Left colon (tissue), 2 donors: ENCODE measurements at places on chromosomes 11 and 22.

DNA sequence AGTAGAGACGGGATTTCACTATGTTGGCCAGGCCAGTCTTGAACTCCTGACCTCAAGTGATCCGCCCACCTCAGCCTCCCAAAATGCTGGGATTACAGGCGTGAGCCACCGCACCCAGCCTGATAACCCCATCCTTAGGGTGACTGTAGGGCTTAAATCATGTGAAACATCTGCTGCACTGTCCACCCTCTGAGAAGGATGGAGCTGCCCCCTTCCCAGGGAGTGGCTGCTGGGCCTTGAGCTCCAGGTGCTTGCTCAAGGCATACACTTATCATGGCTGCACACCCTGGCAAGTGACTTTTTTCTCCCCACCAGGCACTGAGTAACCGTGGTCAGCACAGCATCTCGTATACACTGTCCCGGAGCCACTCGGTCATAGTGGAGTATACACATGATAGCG, 5.3 kb downstream of the PELI3 start:
- no peak for DNase-seq

DNA sequence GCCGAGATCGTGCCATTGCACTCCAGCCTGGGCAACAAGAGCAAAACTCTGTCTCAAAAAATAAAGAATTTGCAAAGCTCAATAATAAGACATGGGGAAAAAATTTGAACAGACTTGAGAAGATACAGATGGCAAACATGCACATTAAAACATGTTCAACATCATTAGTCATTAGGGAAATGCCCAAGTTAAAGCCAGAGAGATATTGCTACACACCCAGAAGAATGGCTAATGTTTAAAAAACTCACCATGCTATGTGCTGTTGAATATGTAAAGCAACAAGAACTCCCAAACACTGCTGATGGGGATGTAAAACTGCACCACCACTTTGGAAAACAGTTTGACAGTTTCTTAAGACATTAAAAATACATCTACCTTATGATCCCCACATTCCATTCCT, 12.6 kb downstream of the LRRC75B start:
- no peak for DNase-seq

DNA sequence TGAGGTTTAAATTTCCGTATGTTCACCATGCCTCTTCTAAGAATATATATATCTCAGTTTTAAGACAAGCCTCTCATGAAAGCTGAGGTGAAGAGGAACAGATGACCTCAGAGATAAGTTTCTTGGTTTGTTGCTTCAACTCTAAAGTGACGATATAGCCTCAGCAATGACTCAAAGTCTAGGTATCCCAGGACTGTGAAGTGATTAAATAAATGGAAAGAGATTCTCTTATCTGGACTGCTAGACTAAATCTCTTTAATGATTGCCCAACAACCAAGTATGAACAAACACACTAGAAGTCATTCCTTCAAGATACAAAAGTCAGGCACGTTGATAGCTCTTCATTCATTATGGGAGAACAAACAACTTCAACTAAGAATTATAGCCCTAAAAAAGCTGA, 15.3 kb downstream of the CADM1 start:
- no peak for DNase-seq

DNA sequence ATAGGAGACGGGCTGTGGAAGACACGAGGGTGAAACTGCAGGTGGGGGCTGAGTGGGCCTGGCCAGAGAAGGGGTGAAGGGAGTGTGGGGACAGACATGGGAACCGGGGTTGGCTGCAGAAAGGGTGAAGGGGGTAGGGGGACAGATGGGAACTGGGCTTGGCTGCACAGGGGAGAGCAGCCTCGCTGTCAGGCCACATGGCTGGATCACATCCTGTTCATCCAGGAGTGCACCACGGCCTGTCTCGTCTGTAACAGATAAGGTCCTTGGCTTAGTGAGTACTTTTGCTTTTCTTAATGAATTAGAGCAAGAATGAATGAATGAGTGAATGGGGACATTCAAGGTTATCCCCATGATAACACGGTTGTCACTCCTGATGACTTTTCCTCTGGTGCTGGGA, 13.5 kb downstream of the FBLN1 start:
- DNase-seq, result no peak

- no peak for DNase-seq
These were observed 9.4 kb downstream of the DPP3 start for GRCh38 chr11:66489636-66490035.

DNA sequence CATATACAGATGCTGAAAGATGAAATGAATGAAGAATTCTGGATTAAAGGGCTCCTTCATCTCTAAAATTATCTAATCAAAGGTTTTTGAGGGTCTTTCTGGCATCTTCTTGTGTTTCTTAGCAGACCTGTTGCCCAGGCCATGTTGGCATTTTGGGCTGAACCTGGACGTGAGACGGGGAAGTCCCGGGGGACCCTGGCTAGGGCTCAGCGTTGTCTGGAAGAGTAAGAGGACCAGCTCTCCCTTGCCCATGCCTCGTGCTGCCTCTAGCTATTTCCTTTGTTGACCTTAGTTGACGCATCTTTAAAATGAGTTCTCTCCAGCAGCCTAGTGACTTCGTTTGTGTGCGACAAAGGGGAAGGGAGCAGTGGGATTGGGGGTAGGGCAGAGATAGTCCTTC, 152.2 kb downstream of the ST3GAL4 start:
- DNase-seq, result no peak

- no peak for DNase-seq
These were observed 61.0 kb downstream of the BMAL1 start for GRCh38 chr11:13338427-13339069.

GRCh38 chr11:132814410-132814809, 717.9 kb downstream of the OPCML start:
- no peak for DNase-seq

DNA sequence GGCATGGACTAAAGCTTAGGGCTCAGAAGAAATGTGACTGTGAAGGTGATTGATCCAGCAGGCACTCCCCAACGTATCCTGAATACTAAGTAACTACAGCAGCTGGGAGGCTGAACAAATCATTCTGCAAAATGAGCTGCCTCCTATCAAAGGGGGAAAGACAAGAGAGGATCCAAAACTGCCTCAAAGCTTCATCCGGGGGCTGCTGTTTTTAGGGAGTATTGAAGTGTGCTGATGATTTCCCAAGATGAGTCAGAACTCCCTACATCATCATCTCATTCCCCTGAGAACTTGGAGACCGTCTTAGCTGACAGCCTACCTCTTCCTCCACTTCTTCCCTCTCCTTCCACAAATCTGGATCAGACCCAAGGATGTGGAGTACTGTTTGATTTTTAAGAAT, 108.4 kb upstream of the GRAMD1B start:
- no peak for DNase-seq

- DNase-seq, result no peak
These were observed 626 bp downstream of the KRTAP5-7 start for GRCh38 chr11:71527576-71528210.

GRCh38 chr22:39084666-39085065, 7.6 kb downstream of the APOBEC3G start:
- DNase-seq, result no peak

DNA sequence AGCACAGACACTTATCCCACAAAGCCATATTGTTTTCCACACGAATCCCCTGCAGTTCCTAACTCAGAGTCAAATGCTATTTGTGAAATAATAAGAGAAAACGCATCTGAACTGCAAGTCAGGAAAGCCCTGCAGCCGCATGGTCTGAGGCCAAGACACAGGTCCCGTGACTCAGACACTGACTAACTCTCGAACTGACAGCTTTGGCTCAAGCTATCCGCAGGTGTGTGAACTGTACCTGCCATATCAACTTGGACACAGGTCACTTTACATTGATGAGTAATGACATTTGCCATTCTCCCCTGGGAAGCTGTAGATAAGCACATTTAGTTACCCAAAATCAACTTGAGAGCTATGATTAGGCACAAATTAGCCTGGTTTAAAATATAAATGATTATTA, 34.9 kb upstream of the NFRKB start:
- no peak for DNase-seq

- DNase-seq, result no peak
These were observed 64.2 kb downstream of the MICAL2 start for GRCh38 chr11:12174477-12175143.

- DNase-seq, result peak; percentile 75
These were observed 104.8 kb downstream of the RPL27A start for GRCh38 chr11:8787372-8787771.
